ENCODE measurements at places on chromosomes 3 and 15.

- DNase-seq, result no peak
These were observed 32.9 kb downstream of the MEGF11 start for GRCh38 chr15:66220601-66221000.

- DNase-seq, result no peak
These were observed 89.6 kb downstream of the TBL1XR1 start for GRCh38 chr3:177107461-177108239.

DNA sequence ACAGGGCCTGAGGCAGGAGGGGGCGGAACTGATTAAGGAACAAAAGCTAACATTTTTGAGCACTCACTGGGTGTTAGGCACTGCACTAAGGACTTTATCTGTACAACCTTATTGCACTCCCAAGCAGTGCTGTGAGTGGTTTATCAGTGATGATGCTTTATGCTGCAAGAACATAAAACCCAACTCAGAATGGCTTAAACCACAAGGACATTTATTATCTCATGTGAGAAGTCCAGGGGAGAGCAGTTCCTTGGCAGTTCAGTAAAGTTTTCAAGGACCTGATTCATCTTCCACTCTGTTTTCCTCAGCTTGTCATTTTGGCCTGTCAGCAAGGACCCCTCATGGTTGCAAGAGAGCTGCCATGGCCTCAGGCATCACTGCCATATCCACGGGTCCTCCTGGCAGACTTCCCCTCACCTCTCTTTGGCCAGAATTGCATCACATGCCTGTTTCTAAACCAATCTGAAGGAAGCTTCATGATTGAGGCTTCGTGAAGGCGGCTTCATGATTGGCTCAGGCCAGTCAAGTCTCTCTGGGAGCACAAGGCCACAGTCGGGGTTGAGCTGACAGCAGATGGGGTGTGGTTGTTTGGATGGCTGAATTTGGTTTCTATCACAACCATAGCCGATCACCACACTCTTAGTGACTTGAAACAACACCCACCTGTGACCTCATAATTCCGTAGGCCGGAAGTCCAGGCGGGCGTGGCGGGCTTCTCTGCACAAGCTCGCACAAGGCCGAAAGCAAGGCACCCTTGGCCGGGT is 15.8 kb downstream of the EFCC1 start:
- DNase-seq, result no peak

DNA sequence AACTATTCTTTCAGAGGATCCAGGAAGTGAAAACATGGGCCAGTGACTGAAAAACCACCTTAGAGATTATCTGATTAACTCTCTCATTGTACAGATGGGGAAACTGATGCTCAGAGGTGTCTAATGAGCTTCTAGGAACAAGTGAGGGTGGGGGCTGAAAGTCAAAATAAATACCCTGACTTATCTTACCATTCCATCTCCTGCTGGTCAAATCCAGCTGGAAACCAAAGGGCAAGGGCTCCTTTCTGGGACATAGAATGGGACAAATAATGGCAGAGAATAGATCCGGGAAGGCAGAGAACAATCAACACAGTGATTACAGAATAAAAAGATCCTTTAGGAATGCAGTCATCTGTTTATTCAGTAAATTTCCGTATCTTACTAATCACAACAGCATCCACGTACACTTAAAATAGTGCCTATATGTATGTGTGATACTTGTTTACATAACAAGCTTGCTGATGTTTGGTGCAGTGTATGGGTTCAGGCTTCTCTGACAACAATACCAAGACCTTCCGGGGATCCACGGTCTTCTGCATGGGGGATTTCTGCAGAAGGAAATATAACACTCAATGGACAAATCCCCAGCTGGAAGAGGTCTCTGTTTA is 173.2 kb downstream of the THSD4 start:
- no peak for DNase-seq

DNA sequence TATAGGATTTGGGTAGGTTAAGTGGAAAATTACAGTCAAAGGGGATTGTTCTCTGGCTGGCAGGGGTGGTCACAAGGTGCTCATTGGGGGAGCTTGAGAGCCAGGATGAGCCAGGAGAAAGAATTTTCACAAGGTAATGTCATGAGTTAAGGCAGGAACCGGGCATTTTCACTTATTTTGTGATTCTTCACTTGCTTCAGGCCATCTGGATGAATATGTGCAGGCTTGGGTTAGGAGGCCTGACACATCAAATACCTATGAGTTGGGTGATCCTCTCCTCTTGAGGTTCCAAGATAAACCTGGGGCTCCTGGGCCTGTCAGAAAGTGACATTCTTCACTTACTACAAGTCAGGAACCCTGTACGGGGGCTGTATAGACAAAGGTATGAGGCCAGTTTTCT is 68.7 kb downstream of the CD200 start:
- no peak for DNase-seq

DNA sequence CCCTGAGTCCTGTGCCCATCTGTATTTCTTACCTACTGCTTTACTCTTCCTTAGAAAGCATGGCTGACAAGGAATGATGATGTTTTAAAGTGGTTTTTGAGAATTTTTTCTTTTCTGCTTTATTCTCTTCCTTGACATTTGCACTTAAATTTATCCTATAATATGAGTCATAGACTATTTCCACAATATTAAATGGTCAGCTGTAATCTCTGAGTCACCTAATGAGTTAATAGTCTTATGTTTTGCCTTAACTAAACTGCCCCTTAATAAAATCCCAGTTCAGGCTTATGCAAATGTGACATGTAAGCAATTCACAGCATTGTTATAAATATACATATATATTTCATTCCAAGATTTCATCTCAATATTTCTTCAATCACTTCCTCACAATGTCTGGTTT is 23.8 kb downstream of the MEIS2 start:
- no peak for DNase-seq

- DNase-seq, result no peak
These were observed 11.3 kb downstream of the NR2F2 start for GRCh38 chr15:96341513-96342405.

DNA sequence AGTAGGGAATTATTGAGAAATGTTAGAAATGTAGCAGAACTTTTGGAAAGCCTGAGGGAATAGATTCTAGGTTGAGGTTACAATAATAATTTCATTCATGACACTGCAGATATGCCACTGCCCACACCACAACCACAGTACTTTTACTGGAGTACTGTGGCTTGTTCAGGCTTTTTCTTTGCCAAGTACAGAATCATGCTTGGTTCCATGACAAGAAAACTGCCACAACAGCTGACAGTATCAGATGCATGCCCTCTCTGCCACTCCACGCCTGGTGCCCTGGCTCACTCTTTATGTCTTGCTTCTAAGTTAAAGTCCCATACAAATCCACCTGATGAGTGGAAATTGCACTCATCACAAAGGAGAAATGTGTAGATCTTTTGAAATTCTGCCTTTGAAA is 398.6 kb downstream of the ZIC1 start:
- DNase-seq, result no peak

GRCh38 chr3:107752202-107752990 is 229.6 kb downstream of the BBX start:
- no peak for DNase-seq

GRCh38 chr3:42668793-42669217 is 15.3 kb downstream of the ZBTB47 start:
- no peak for DNase-seq

- no peak for DNase-seq
These were observed 32.2 kb downstream of the ADGRG7 start for GRCh38 chr3:100641471-100642032.

- no peak for DNase-seq
These were observed 95.5 kb downstream of the DPH6 start for GRCh38 chr15:35450492-35450891.

DNA sequence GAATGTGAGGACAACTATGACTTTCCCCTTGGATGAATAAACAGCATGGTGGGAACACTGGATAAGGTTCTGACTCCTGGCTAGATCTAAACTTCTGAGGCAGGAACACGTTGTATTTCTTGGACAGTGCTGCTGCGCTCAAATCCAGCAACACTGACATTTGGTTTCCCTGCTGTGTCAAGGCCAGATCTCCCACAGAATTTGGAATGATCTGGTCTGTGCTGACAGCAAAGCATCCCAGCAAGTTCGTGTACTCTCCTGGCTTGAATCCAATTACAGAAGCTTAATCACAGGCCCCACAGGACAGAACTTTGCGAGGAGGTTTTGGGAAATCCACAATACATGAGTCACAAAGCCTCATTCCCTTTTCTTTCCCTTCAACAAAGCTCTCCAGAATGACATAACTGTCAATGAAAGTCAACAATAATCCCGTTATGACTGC is 92.5 kb downstream of the ADAMTS9 start:
- no peak for DNase-seq

DNA sequence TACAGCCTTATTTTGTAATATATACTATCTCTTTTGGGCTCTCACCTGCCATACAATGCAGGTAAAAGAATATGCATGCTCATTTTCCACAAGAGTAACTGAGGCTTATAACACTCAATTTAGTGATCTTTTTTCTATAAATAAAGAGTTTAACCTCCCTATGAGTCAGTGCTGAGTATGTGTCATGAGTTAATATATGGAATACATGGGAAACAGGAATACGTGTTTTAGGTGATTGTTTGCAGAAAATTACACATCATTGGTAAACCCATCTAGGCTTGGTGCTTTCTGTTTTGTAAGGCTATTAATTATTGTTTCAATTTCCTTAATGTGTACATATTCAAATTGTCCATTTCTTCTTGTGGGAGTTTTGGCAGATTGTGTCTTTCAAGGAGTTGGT is 411.3 kb downstream of the GRM7 start:
- no peak for DNase-seq

DNA sequence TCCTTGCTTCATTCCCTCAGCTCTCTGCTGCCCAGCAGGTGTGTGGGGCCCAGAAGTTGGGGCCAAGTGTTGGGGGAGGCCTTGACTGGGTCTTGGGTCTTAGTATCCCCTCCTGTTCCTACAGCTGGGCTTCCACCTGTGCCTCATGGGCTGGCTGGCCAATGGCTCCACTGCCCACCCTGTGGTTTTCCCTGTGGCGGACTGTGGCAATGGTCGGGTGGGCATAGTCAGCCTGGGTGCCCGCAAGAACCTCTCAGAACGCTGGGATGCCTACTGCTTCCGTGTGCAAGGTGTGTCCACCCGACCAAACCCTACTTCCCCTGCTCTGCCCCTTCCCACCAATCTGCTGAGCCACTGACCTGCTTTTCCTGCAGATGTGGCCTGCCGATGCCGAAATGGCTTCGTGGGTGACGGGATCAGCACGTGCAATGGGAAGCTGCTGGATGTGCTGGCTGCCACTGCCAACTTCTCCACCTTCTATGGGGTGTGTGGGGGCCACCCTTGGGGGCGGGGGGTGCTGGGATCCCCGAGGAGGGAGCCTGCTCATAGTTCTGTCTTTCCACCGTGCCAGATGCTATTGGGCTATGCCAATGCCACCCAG is 10.9 kb downstream of the NT5DC2 start:
- no peak for DNase-seq

GRCh38 chr15:36724493-36724892 is 145.1 kb downstream of the CDIN1 start:
- no peak for DNase-seq

DNA sequence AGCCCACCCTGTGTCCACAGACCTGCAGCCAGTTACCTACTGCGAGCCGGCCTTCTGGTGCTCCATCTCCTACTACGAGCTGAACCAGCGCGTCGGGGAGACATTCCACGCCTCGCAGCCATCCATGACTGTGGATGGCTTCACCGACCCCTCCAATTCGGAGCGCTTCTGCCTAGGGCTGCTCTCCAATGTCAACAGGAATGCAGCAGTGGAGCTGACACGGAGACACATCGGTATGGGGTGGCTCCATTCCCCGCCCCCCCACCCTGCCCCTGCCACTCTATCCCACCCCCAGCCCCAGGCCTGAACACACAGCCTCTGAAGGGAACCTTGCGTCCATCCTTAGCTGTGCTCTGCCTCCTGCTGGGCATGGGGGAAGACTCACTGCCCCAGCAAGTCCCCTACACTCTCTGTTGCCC is 73.2 kb downstream of the AAGAB start:
- no peak for DNase-seq

GRCh38 chr15:99961011-99961441 is 227.8 kb upstream of the LYSMD4 start:
- DNase-seq, result no peak

- DNase-seq, result no peak
These were observed 32.7 kb downstream of the SMAD3 start for GRCh38 chr15:67097930-67098740.

GRCh38 chr3:108201258-108201657 is 21.0 kb downstream of the IFT57 start:
- no peak for DNase-seq

DNA sequence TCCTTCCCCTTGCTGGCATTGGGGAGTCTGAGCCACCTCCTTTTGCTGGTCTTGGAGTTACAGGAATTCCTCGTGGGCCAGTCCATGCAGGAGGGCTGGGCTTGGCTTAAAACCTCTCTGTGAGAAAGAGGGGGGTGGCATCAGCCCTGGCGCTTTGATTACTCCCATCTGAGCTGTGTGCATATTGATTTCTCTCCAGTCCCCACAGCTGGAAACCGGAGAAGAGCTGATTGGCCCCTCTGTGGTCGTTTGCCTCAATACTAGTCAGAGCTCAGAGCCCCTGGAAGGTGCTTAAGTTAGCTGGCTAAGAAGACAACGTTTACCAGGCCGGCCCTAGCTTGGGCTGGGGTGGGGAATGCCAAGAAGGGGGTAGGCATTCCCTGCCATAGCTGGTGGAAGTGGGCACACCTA is 4.0 kb upstream of the RASGRF1 start:
- no peak for DNase-seq

- DNase-seq, result no peak
These were observed 206.1 kb downstream of the PDZRN3 start for GRCh38 chr3:73418681-73419080.

DNA sequence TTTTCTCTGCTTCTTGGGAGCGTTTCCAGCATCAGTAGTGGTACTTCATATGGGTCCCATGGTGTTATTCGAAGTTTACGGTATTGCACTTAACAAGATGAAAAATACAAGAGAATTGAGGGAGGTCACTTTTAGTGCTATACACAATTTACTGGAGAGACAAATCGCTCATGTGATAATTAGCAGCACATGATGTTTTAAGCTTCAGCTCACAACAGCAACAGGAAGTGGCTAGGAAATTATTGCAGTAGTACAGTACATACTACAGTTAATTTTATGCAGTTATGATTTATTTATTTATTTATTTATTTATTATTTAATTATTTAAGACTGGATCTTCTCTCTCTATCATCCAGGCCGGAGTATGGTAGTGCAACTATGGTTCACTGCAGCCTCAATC is 14.4 kb upstream of the DCAF1 start:
- DNase-seq, result no peak

DNA sequence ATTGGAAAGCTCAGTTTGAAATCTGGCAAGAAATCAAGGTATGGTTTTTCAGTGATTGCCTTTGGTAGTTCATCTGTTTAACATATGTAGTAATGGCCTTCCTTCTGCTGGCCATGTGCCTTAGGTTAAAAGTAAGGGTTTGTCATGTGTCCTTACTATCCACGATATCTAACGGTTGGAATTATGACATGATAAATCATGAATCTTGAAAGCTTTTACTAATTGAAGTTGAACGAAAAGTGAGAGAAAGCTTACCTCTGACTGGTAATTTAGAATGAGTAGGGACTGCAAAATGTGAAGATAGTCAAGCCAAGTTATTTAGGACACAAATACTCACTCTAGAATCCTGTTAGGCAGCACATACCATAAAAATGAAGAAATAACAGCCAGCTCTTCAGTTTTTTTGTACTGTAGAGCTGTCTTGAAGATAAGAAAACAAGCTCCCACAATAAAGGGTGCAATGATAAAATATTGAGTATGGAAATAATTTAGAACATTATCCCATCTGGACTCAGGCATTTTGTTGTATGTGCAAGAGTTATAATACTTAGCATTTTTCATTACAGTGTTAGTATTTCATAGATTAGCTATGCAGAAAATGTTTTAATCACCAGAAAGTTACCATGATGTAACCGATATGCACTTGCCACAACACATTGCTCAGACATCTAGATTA is 303.4 kb downstream of the ZNF385D start:
- no peak for DNase-seq

Data from GOT3 (cell line).